ENCODE measurements at places on chromosomes 3 and 15.

- no peak for DNase-seq
These were observed 852.0 kb downstream of the FHIT start for GRCh38 chr3:60399292-60399691.

DNA sequence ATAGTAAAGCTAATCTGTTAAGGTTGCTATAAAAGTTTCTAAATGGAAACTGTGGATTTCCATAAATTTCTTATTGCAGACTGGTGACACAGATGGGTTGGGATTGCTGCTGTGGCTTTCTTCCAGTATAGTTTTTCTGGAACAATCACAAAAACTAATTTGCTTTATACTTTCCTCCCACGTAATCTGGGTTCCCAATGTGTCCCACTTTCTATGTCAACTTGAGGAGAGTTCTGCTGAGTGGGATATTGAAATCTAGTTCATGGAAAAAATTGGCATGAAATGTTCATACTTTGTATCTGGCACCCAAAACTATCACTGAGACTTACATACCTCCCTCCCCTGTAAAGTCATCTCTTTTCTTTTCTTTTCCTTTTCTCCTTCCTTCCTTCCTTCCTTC lies 126.8 kb downstream of the TGFBR2 start:
- no peak for DNase-seq

- DNase-seq: no peak
These were observed 8.6 kb upstream of the CTNNB1 start for GRCh38 chr3:41190509-41191284.

GRCh38 chr3:52015438-52016228 lies 19.9 kb upstream of the RPL29 start:
- DNase-seq: no peak

DNA sequence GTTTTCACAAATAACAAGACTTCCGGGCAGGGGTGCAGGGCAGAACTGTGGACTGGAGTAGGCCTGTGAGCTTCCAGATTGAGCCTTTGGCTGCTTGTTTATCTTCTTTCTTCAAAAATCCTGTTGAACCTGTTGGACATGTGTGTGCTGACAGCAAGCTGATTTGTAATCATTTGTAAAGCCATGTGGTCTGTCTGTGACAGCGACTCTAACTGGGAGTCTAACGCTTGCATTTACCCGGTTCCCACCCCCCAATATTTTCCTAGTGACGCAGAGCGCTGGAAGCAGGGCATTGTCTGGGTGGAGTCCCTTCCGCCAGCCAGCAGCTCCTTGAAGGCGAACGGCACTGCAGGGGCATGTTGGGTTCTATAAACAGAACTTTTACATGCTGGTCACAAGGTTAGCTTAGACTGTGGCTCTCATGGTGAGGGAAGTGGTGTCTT lies 85.7 kb upstream of the MYZAP start:
- DNase-seq: no peak

GRCh38 chr3:25749031-25749581 lies 34.1 kb downstream of the NGLY1 start:
- no peak for DNase-seq

DNA sequence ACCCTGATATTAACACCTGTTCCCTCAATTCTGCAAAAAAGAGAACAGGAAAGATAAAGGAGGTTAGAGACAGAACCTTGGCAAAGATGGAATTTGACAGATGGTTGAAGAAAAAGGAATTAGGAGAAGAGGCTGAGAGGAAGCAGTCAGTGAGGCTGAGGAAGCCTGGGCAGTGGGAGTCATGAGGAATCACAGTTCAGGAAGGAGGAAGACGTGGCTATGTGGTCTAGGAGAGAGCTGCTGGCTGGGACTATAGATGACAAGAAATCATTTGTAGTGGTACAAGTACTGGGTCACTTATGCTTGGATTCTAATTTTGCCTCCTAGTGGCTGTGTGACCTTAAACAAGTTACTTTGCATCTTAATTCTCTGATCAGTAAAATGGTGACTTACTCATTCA lies 49.0 kb downstream of the LARS2 start:
- no peak for DNase-seq

DNA sequence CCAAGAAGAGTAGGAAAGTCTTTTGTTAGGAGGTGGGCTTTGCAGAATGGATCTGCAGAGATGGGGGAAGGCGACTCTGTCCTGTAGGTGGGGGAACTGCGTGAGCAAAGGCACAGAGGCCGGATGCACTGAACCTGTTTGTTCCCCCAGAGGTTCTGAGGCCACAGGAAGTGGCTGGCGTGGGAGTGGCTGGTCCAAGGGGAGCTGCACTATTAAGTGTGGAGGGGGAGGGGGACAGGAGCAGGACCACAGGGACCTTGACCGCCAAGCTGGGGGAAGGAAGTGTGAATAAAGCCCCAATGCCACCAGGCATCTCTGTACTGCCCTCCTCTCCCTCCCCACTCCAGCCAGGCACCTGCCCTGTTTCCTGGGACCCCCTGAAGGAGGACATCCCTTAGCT lies 51.8 kb downstream of the CYP11A1 start:
- DNase-seq: no peak

- no peak for DNase-seq
These were observed 185.6 kb downstream of the APBA2 start for GRCh38 chr15:29071232-29071881.

GRCh38 chr3:183513046-183513706 lies 42.3 kb downstream of the KLHL6 start:
- DNase-seq: no peak

DNA sequence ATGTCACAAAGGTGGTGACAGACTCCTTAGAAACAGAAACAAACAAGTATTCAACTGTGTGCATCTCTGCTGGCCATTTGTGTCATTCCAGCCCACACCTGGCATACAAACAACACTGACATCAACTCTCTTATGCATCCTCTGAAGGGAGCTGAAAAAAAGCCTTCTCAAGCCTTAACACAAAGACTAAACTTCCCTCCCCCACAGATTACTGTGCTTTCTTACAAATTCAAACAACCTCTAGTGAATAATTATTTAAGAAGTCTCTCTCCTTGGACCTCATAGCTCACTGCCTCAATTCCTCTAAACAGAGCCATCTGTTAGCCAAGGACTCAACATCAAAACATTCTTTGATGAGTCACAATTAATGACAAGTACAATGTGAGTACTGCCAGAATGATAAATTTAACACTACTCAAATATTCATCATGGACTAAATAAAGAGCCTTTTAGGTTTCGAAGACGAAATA lies 132.1 kb downstream of the WDR76 start:
- no peak for DNase-seq

GRCh38 chr15:70802629-70803028 lies 39.3 kb upstream of the UACA start:
- no peak for DNase-seq

DNA sequence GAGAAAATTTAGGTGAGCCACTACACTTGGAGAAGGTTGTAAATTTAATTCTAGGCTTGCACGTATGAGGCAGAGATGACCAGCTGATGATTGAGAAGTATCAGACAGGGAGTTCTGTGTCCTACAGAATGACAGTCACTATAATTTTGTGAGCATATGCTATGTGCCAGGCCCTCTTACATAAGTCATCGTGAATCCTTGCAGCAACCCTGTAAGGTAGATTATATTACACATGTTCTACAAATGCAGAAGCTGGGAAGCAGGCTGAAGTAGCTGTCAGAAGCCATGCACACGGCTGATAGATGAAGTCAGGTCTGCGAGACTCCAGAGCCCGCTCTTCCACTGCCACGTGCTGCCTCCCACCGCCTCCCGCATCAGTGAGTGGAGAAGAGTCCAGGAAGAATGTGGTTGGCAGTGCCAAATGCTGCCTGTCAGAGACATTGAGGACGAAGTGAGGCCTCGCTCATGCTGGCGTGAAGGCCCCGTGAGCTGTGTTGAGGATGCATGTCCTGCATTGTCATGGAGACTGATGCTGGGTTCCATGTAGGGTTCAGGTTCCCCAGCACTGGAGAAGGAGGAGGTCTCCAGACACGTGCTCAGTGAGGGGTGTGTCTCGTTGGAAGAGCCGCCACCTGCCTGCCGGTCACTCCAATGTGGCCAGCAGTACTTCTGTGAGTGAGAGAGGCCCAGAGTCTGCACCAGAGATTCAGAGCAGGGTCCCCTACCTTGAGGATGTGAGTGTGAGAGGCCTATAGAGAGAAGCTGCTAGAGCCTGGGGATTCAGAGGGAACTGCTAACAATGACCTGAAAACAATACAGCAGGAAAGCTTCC lies 123.3 kb upstream of the PLXNA1 start:
- DNase-seq: no peak

GRCh38 chr15:63729115-63729884 lies 104.4 kb downstream of the HERC1 start:
- no peak for DNase-seq

DNA sequence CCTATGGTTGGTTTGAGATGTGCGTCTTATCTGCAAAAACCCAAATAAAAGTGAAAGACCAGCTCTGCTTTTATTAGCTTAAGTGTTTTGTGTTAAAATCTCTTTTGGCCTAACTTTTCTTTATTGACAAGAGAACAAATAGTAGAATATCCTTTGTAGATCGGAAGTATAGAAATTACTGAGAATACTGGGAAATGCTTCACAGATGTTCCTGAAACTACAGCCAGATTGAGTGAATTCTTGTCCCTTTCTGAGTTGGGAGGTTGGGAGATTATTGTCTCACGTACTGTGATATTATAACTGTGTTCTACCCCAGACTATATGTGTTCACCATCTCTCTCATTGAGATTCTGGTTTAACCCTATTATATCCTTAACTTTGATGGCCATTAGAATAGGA lies 21.7 kb downstream of the RAB8B start:
- DNase-seq: no peak

DNA sequence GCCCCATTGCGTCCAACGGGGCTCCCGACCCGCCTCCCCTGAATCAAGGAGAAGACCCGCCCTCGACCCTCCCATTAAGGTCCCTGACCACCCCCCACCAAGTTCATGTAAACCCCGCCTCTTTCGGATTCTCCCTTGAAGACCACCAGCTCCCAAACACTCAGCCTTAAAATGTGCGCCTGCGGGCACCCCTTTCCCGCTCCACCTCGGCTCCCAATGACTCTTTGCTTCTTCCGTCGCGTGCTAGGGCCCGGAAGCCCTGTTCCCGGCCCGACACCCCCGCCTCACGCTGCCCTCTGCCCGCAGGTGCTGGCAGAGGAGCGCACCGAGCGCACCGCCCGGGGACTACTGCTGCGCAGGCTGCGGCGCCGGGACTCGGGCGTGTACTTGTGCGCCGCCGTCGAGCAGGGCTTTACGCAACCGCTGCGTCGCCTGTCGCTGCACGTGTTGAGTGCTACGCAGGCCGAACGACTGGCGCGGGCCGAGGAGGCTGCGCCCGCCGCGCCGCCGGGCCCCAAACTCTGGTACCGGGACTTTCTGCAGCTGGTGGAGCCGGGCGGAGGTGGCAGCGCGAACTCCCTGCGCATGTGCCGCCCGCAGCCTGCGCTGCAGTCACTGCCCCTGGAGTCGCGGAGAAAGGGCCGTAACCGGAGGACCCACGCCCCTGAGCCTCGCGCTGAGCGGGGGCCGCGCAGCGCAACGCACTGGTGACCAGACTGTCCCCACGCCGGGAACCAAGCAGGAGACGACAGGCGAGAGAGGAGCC lies 2.7 kb upstream of the LSMEM2 start:
- no peak for DNase-seq

DNA sequence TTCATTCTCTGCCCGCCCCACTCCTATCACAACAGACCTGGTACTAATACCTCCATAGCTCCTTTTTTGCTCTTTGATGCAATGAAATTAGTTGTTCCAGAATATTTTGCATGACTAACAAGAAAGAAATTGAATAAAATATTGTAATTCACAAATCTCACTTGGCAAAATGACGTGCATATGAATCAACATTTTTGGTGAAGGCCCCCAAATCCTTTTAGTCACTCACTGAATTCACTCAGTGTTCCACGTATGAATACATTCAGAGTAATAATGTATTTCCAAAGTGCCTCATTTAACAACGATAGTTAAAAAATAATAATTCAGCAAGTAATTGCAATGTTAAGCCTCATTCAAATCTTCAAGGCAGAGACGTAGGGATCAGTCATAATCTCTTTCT lies 148.6 kb upstream of the STRIT1 start:
- DNase-seq: no peak

DNA sequence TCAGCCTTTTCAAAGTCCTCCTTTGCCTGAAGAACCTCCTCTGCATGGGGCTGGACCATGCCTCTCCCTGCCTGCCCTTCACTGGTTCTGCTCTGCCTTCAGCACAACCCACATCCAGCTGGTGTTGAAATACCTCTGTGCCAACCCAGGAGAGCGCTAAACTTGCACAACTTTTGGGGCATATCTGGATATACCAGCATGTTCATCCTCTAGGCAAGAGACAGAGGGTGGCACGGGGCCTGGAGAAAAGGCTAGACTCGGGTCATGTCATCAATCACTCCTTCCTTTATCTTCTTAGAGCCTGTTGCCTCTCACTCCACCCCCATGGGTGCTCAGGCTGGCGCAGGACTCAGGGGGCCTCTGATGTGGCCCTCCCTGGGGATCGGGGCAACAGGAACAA lies 4.8 kb downstream of the SEMA4B start:
- no peak for DNase-seq

GRCh38 chr3:122694966-122695365 lies 14.3 kb downstream of the PARP14 start:
- DNase-seq: no peak

GRCh38 chr15:90222547-90222946 lies 11.2 kb downstream of the CIB1 start:
- DNase-seq: no peak

GRCh38 chr15:45185069-45185779 lies 2.5 kb downstream of the SHF start:
- DNase-seq: no peak

DNA sequence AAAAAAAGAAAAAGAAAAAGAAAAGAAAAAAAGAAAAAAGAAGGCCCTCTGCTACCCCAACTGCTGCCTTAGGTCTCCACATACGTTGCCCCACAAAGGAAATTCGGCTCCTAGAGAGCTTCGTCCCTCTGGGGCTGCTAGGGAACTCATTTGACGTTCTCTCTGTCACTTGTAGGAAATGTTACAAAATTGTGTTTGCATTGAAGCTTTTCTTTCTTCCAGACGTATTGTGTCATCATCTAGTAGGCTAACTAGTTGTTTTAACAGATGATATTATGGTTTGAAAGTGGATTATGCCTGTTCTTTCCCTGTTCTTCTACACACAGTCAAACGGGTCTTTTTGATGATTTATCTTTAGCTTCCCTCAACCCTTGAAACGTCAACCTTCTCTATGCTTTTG lies 125.3 kb downstream of the BDH1 start:
- no peak for DNase-seq

DNA sequence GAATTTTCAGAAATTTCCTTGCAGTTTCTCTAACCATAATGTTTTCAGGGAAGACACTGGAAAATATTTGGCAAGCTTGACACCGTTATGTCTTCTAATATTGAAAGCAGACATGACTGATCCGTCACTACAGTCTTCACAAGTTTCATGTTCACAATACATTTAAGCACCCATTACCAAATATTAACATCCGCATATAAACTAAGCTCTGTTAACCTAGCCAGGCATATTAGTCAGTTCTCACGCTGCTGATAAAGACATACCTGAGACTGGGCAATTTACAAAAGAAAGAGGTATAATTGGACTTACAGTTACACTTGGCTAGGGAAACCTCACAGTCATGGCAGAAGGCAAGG lies 162.7 kb upstream of the LYSMD4 start:
- no peak for DNase-seq

GRCh38 chr3:87333393-87333892 lies 57.1 kb upstream of the POU1F1 start:
- DNase-seq: no peak
